Activated CD4-positive, CD25-positive, alpha-beta regulatory T cell treated with anti-CD3 and anti-CD28 coated beads, Interleukin-2, amount 50 U/mL, for 16 hours (primary cell): ENCODE measurements at places on chromosomes 11 and 22.

- no peak for DNase-seq
These were observed 17.4 kb downstream of the ARVCF start for GRCh38 chr22:19998991-19999820.

DNA sequence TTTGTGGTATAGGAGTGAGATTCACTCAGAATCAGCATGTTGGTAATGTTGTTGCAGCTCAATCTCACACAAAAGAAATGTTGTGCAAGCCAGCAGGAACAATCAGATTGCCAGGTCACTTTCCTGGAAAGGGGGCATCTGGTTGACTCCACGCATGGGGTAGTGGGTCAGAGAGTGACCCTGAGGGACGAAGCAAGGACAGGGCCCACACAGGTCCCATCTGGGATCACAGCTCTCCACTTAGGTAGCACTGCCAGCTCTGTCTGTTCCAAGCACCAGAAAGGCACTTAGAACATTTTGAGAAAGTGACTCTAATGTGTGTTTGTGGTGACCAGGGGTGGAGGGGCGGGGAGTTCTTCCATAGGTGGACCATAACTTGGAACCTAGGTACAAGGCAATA is 109.5 kb downstream of the RASSF10 start:
- DNase-seq: no peak

- no peak for DNase-seq
These were observed 879.0 kb downstream of the BRD1 start for GRCh38 chr22:48948575-48949170.

DNA sequence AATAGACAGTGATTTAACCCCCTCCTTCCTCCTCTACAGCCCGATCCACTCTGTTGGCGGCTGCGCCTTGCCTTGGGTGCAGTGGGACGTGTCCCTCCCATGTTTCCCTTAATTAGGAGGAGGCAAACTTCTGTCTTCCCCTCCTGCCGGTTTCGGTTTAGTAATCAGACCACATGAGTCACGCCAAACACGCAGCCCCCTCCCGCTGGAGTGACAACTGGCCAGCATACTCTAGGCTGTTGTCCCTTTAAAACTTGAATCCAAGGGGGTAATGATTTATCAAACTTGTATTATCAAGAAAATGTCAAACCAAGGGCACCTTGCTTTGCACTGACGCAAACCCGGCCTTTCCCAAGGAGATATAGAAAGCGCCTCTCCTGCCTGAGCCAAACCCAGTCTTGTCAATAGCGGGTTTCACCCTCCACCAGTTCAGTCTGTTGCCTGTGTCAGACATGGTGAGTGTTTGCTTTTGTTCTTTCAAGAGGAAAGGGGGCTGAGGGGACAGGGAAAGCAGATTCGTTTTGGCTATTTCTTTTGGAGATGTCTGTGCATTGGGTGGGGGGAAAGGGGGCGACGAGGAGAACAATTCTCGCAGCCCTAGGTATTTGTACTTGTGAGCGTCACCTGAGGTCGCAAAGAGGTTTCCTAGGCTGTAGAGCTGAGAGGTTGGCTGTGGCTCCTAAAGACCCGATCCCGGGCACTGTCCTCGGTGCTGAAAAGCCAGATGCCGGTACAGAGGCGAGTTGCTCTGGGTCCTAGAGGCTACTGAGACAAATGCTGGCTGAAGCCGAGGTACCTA is at the start of gene SLC6A5:
SLC6A5 (plus strand) TSS at position 388 of the 799 bp plus-strand sequence; CDS start at position 453, 65 bp downstream.
- no peak for DNase-seq

- no peak for DNase-seq
These were observed at the start of gene PTGDR2 for GRCh38 chr11:60855726-60856633. PTGDR2 (minus strand) TSS chr11:60855950; CDS start chr11:60853722, 2,228 bp downstream.

DNA sequence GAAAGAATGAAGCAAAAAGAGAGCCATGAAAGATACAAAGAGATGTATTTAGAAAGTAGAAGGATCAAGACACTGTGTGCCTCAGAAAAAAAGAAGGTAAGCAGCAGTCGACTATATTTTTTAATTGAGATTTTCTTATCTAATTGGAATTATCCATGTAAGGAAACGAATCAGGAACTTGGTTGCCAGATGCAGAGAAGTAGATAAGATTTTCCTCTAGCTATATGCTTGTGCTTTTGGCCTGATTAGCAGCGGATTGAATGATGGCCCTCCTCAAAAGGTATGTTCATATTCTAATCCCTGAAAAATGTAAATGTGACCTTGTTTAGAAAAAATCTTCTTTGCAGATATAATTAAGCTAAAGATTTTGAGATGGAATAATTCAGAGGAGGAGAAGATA is 43.9 kb upstream of the CARD18 start:
- no peak for DNase-seq

DNA sequence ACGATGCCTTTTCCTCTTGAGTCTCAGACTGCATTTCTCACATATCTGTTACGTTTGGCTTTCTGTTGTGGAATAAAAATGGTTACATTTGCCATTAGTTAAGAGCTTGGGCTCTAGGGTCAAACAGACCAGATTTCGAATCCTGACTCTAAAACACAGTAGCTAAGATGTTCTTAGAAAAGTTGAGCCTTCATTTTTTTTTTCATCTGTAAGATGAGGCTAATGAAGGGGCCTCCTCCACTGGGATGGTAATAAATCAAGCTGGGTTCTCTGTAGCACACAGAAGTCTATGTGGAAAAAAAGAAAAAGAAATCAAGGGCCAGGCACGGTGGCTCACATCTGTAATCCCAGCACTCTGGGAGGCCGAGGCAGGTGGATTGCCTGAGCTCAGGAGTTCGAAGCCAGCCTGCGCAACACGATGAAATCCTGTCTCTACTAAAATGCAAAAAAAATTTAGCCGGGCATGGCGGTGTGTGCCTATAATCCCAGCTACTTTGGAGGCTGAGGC is 49.9 kb upstream of the CAPRIN1 start:
- DNase-seq: no peak

GRCh38 chr22:42813501-42813900 is 43.6 kb downstream of the ARFGAP3 start:
- DNase-seq: no peak

- no peak for DNase-seq
These were observed 58.9 kb upstream of the PRSS23 start for GRCh38 chr11:86741484-86741835.

GRCh38 chr11:131633921-131634715 is 263.7 kb downstream of the NTM start:
- DNase-seq: no peak

- DNase-seq: no peak
These were observed 24.8 kb upstream of the RCN1 start for GRCh38 chr11:32065865-32066629.
